GM23248 (cell line): ENCODE measurements at places on chromosomes 2 and 18.

GRCh38 chr2:202910698-202911097 is 775 bp downstream of the WDR12 start:
- H3K27ac ChIP-seq = no peak overlapping the region
- H3K4me1 ChIP-seq = peaks cover 8% of the 10 kb centered on the region
- no peaks in the 10 kb centered on the region for H3K27me3 ChIP-seq
- 0 out of 2 replicates have a peak, but pooled peaks cover 8% of the 10 kb centered on the region for H3K36me3 ChIP-seq
- peak overlapping the region; percentile 92 for H3K4me3 ChIP-seq
- no peak for DNase-seq

GRCh38 chr2:25505622-25506021 is 163.9 kb upstream of the DNMT3A start:
- no peaks in the 10 kb centered on the region for H3K4me1 ChIP-seq
- peak; percentile 59 for DNase-seq
- H3K27ac ChIP-seq = no peak overlapping the region
- no peaks in the 10 kb centered on the region for H3K27me3 ChIP-seq
- no peaks in the 10 kb centered on the region for H3K36me3 ChIP-seq

- H3K36me3 ChIP-seq = no peaks in the 10 kb centered on the region
- peak overlapping the region; percentile 91 for H3K27ac ChIP-seq
- DNase-seq = no peak
- H3K27me3 ChIP-seq = no peaks in the 10 kb centered on the region
- H3K4me1 ChIP-seq = peaks cover 51% of the 10 kb centered on the region
Observed at GRCh38 chr2:64841461-64841860, 147.7 kb upstream of the SLC1A4 start.

- no peak for DNase-seq
- H3K4me3 ChIP-seq = no peak overlapping the region
- no peak overlapping the region for H3K27ac ChIP-seq
- H3K27me3 ChIP-seq = peaks cover 33% of the 10 kb centered on the region
- H3K36me3 ChIP-seq = no peaks in the 10 kb centered on the region
Observed at GRCh38 chr2:119531292-119531691, 7.0 kb upstream of the SCTR start.

GRCh38 chr2:117956036-117956796 is 57.7 kb downstream of the CCDC93 start:
- no peaks in the 10 kb centered on the region for H3K27me3 ChIP-seq
- no peak overlapping the region for H3K27ac ChIP-seq
- H3K4me1 ChIP-seq = peaks cover 37% of the 10 kb centered on the region
- peaks cover 39% of the 10 kb centered on the region for H3K36me3 ChIP-seq
- no peak overlapping the region for H3K4me3 ChIP-seq

GRCh38 chr2:160394153-160394552 is 99.5 kb downstream of the RBMS1 start:
- H3K4me1 ChIP-seq = peaks cover 93% of the 10 kb centered on the region
- no peaks in the 10 kb centered on the region for H3K36me3 ChIP-seq
- H3K4me3 ChIP-seq = no peak overlapping the region
- no peak for DNase-seq
- no peaks in the 10 kb centered on the region for H3K27me3 ChIP-seq
- peak overlapping the region; percentile 96 for H3K27ac ChIP-seq
